ENCODE measurements at places on chromosomes 6 and 20. TPM values are rescaled to one million over a fixed set of nuclear protein-coding genes. Genes with fewer than 3 reads are reported as not detected.

The IDH3B gene
- total RNA-seq: 261 TPM

The BTNL2 gene
- not detected for total RNA-seq

The NKX2-4 gene
- not detected for total RNA-seq

The EEF1A2 gene
- 463 TPM for total RNA-seq

The SPINT3 gene
- not detected for total RNA-seq

The RIPOR3 gene
- not detected for total RNA-seq

The C20orf144 gene
- total RNA-seq: not detected

The C6orf132 gene
- 66.0 TPM for total RNA-seq

The TRDN gene
- not detected for total RNA-seq

The ISM1 gene
- not detected for total RNA-seq

The PRELID3B gene
- 181 TPM for total RNA-seq

The DDX43 gene
- not detected for total RNA-seq

The LIN28B gene
- total RNA-seq: 0.11 TPM

The ETV7 gene
- not detected for total RNA-seq

The HLA-DQB1 gene
- total RNA-seq: not detected

The AGPAT4 gene
- 3.9 TPM for total RNA-seq

The PGBD1 gene
- 6.2 TPM for total RNA-seq

The DPM1 gene
- total RNA-seq: 70.7 TPM

The GNMT gene
- 0.47 TPM for total RNA-seq
